Hindlimb muscle (tissue), 1 donor: ENCODE measurements at places on chromosomes 11 and 22.

DNA sequence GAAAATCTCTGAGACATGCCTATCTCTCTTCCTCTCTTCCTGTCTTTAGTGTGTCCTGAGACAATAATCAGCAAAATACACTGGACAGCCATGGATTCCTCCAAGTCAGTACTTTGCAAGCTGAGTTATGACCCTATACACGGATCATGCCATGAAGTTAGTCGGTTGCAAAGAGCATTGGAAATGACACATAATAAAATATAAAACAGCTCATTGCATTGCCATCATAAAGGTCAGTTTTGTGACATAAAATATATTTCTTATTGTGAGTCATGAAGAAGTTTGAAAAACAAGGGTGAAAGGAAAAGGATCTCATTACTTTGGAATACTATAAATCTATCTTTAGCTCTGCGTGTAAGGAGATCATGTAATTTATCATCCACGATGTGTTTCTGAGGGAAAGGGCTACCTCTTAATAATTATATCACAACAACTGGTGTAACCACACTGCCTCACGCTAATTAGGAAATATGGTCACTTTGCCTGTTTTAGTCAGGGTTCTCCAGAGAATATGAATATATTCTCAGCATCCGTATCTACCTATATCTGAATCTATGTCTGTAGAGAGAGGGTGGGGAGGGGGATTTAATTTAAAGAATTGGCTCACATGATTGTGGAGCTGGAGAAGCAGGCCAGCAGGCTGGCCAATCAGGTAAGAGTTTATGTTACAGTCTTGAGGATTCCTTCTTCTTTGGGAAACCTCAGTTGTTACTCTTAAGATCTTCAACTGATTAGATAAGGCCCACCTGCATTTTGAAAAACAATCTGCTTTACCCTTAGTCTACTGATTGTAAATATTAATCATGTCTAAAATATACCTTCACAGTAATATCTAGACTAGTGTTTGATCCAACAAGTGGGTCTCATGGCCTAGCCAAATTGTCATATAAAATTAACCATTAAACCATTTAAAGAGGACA, 198.8 kb downstream of the FAT3 start:
- DNase-seq, result no peak

- no peak for DNase-seq
Observed at GRCh38 chr11:118003456-118003855, 17.3 kb downstream of the IL10RA start.

- no peak for DNase-seq
Observed at GRCh38 chr22:19352766-19353165, 61.2 kb upstream of the CLTCL1 start.

DNA sequence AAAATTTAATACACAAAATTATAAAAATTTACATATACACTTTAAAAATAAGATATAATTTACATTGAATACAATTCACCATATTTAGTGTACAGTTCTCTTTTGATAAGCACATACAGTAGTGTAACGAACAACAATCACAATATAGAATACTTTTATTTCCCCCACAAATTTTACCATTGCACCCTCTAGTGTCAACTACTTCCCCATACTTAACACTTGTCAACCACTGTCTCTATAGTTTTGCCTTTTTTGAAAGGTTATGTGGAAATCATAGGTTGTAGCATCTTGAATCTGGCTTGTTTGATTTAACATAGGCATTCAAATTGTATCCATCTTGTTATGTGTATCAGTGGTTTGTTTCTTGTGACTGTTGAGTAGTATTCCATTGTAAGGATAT, 21.3 kb upstream of the PANX1 start:
- no peak for DNase-seq

GRCh38 chr11:74412321-74412720, 14.1 kb upstream of the PGM2L1 start:
- no peak for DNase-seq

- DNase-seq, result no peak
Observed at GRCh38 chr11:77725433-77725832, 87.8 kb upstream of the CLNS1A start.

DNA sequence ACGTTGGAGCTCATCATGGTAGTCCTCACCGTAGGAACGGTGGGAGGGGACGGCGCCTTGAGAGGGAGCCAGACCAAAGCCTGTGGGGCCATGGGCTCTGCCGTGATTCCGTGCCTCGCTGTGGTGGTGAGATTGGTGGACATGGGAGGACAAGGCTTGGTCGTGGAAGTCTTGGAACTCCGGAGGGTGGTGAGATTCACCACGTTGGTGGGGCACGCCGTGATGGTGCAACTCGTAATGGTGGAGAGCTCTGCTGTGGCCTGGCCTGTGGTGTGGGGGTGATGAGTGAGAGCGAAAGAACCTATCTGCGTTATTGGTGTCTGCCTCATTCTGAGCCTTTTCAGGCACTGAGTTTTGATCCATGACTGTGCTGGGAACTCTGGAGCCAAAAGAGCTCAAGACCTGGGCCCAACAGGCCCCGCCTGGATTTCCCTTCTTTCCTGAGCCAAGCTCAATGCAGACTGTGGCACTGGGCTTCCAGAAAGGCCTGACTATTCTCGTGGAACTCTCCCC, at the start of gene CATSPER1:
Gene CATSPER1, minus strand, starts transcription at position 463 of the 513 bp plus-strand sequence. Its CDS starts 100 bp downstream, at position 363.
- DNase-seq, result no peak

- no peak for DNase-seq
Observed at GRCh38 chr11:12088047-12088481, 22.3 kb upstream of the MICAL2 start.

DNA sequence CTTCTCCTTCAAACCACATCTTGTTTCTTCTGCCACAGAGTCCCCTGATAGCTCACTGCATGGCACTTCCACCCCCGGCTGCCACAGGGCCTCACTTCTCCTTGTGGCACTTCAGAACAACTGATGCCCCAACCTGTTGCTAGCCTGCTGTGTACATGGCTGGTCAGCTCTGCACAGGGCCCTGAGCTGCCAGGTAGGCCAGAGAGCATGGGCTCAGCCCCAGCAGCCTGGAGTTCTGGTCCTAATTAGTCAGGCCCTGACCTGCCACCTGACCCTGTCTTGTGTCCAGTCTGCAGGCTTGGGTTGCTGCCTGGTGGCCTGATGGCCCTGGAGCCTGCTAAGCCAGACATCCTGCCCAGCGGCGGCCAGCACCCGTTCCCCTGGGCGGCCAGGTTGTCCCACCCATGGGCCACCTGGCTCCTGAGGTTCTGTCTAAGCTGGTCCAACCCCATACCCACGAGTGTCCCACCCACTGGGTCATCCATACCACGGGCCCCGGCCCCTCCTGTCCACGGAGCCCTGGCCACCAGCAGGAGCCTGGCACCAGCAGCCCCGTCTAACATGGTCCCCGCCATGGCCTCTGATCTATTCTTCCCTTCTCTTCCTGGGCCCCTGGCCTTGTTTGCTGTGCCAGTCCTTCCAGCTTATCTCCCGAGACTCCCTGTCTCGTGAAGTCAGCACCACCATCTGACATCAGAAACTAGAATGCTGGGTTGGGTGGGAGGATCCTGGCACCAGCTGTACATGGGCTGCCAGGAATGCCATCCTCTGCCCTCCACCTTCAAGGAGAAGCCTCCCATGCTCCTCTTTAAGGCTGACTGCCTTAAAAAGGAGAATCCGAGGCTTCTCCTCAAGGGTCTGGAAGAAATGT, 3.1 kb upstream of the CERK start:
- no peak for DNase-seq

- no peak for DNase-seq
Observed at GRCh38 chr11:66218036-66218435, 50.4 kb upstream of the RAB1B start.

- no peak for DNase-seq
Observed at GRCh38 chr11:34870548-34871196, 45.5 kb downstream of the APIP start.

GRCh38 chr11:24386546-24387397, 110.1 kb upstream of the LUZP2 start:
- DNase-seq, result peak; percentile 14

DNA sequence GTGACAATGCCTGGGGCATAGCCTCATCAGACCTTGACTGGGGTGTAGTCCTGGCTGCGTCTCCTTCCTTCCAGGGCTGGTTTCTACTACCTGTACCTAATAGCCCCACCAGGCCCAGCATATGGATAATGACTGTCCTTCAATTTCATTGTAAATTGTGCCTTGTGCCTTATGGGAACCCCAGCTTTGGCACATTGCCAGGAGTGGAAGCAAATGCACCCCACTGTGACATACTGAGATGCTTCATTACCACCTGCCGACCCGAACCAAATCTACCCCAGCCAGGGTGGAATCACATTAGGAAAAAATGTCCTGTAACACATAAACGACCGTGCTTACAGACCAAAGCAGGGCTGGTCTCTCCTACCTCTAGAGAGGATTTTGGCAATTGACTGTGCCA, 7.3 kb downstream of the TOP3B start:
- DNase-seq, result no peak

GRCh38 chr11:115981104-115981481, 476.9 kb upstream of the CADM1 start:
- no peak for DNase-seq

DNA sequence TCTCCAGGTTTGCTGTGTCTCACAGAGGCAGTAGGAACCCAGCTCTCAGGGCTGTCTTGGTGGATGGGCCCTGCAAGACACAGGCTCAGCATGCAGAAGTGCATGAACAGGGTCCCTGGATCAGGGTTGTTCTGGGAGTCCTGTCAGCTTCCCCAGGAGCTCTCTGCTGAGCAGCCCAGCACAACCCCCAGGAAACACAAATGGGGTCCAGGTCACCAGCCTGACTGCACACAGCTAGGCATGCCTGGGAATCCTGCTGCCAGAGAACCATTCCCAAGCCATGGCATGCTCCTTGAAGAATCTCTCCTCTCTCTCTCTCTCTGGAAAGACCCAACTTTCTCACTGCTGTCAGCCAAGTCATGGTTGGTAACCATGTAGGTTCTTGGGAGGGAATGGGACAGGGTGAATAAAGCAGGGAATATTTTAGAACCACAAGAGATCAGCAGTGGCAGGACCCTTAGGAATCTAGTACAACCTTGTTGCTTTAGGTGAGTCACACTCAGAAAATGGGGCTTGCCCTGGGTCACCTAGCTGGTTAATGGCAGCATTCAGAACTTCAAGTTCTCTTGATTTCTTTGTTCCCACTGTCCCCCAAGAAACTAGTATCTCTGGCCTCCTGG, 21.4 kb downstream of the TUB start:
- no peak for DNase-seq

DNA sequence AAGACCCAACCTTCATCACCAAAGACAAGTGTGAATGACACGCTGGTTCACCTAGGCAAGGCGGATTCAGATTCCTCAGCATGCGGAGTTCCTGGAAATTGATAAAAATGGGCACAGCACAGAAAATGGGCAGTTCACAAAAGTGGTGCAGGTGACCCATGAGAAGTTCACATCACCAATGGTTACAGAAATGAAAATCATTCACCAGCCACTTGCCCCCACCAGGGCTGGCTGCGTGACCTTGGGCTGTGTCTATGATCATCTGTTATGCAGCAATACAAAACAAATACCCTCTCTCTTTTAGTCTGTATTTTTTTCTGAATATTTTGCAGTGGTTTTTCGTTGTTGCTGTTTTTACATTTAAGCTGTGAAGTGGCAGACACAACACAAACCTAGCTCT, 415.9 kb downstream of the TBC1D22A start:
- no peak for DNase-seq

DNA sequence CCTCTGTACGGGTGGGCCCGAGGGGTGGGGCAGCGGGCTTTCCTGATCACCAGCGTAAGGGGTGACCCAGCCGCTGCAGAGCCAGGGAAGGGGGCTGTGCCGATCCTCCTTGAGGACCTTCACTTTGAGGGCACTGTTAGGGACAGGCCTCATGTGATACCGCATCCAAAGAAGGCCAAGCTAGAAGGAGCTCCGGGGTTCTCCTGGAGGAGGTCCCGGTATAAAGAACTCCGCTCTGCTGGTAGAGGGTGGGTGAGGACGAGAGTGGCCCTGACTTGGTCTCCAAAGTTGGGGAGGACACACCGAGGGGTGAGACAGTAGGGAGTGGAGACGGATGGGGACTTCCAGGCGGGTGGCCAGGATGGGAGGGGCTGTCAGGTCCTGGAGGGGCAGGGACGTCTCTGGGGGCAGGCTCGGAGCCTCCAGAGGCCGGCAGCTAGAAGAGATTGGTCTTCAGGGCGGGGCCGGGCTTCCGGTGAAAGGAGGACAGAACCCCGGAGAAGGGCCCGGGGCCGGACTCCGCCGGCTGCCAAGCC, 4.6 kb downstream of the PHOX2A start:
- no peak for DNase-seq
